ENCODE measurements at places on chromosomes 3 and 15.

GRCh38 chr3:34183114-34183513, 384.7 kb downstream of the PDCD6IP start:
- DNase-seq = no peak
- H3K27ac ChIP-seq = no peak overlapping the region
- no peaks in the 10 kb centered on the region for H3K27me3 ChIP-seq
- no peaks in the 10 kb centered on the region for H3K36me3 ChIP-seq
- no peak overlapping the region for H3K4me3 ChIP-seq

GRCh38 chr3:45105855-45106671, 40.1 kb downstream of the CDCP1 start:
- no peak for DNase-seq
- no peak overlapping the region for H3K4me3 ChIP-seq
- no peaks in the 10 kb centered on the region for H3K27me3 ChIP-seq
- H3K27ac ChIP-seq = no peak overlapping the region
- H3K36me3 ChIP-seq = no peaks in the 10 kb centered on the region

- H3K4me1 ChIP-seq = peaks cover 43% of the 10 kb centered on the region
- no peaks in the 10 kb centered on the region for H3K27me3 ChIP-seq
- no peak for DNase-seq
- H3K4me3 ChIP-seq = no peak overlapping the region
- no peak overlapping the region for H3K27ac ChIP-seq
These were observed 62.7 kb upstream of the TRAK1 start for GRCh38 chr3:42028474-42028873.

DNA sequence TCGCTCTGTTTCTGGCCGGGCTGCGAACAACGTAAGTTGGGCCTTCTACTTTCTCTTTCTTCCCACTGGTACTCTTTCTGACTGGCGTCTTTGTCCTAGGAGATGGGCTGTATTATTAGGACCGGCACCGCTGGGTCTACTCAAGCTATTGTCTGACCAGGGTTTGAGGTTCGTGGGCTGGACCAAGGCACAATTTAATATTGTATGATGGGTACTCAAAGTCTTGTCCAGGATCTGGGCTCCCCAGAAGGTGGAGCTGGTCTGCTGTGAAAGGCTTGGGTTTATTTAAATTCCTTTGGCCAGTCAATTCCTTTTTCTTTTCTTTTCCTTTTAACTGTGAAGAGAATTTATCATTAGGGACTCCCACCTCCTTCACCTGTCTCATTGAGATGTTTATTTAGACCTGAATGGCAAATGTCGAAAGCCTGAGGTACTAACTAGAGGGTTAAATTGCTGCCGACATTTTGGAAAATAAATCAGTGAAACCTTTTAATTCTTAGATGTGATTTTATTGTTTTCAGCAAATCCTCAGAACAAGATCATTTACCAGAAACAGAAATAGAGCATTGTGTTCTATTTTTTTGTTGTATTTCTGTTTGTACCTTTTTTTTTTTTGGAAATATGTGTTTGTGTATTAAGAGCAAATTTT, 410 bp downstream of the LRRC49 start:
- H3K4me3 ChIP-seq = peak overlapping the region; percentile 87
- H3K27ac ChIP-seq = peak overlapping the region; percentile 92
- peak; percentile 89 for DNase-seq
- H3K4me1 ChIP-seq = peaks cover 9% of the 10 kb centered on the region
- H3K36me3 ChIP-seq = no peaks in the 10 kb centered on the region

DNA sequence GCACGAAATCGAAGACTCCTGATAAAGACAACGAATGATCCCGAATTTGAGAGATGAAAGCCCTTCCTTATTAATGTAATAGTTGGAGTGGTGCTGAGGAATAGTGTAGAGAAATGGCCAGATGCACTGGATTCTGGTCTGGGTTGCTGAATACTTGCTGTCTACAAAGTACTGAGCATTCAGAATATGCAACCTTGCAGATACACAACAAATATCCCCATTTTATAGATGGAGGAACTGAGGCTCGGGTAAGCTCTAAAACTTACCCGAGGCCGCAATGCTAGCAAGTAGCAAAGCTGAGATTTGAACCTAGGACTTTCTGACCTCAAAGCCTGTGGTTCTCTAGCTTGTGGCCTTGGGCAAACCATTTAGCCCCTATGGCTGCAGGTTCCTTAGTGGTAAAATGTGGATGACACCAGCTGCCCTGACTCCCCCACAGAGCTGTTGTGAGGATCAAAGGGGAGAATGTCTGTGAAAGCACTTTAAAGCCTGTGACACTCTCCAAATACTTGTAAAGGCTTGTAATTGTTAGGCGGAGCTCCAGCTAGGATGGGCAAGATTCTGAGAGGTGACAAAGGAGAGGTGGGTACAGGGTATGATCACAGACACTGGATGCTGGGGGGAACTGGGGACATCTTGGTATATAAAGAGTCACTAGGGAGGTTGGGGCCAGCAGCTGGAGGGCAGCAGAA, 39.8 kb downstream of the FOXB1 start:
- no peak overlapping the region for H3K4me3 ChIP-seq
- H3K36me3 ChIP-seq = no peaks in the 10 kb centered on the region
